ENCODE measurements at places on chromosomes 13 and 19.

GRCh38 chr13:85500696-85501256 is 298.4 kb downstream of the SLITRK6 start:
- DNase-seq = no peak

DNA sequence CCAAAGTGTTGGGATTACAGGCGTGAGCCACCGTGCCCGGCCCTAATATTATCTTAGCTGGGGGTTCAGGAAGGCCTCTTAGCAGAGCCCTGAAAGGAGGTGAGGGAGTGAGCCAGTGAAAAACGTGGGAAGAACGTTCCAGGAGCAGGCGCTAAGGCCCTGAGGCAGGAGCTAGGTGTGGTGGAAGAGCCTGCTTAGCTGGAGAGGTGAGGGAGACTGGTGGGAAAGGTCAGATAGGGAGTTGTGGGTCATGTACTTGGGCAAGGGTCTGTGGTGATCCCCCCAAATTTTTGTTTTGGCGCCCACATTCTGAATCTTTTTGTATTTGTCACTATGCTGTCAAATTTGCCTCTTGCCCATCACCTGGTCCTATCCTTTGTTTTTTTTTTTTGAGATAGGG is 5.1 kb upstream of the INAFM1 start:
- DNase-seq = no peak

DNA sequence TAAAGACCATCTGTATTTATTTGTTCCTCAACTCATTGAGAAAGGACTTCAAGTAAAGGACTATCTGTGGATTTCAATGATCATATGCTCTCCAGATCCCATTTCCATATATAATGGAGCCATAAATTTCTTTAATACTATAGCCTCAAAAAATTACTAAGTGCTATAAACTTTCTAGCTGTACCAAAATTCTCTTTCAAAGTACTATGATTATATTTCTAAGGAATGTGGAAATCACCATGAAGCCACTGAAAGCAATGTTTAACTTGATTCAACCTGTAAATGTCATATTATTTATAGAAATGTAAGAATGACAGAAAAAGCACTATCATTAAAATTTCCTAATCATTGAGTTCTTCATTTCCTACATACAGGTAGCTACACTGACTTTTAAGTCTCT is 20.7 kb downstream of the TBC1D4 start:
- no peak for DNase-seq

DNA sequence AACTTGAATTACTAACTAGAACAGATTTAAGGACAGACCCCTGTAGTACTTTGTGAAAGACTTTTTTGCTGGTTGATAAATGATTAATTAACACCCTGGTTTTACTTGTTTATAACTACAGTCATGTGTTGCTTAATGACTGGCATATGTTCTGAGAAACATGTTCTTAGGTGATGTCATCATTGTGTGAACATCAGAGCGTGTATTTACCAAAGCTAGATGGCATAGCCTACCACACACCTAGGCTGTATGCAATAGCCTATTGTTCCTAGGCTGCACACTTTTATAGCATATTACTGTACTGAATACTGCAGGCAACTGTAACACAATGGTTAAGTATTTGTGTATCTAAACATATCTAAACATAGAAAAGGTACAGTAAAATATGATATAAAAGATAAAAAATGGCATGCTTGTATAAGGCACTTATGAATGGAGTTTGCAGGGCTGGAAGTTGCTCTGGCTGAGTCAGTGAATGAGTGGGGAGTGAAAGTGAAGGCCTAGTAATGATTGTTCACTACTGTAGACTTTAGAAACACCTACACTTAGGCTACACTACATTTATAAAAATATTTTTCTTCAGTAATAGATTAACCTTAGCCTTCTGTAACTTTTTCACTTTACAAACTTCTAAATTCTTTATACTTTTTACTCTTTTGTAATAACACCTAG is 260.3 kb downstream of the KCNRG start:
- no peak for DNase-seq
